ENCODE measurements at places on chromosomes 3 and 15. TPM values are rescaled to one million over a fixed set of nuclear protein-coding genes. Genes with fewer than 3 reads are reported as not detected.

C3orf22 gene
- total RNA-seq, result not detected

DNA sequence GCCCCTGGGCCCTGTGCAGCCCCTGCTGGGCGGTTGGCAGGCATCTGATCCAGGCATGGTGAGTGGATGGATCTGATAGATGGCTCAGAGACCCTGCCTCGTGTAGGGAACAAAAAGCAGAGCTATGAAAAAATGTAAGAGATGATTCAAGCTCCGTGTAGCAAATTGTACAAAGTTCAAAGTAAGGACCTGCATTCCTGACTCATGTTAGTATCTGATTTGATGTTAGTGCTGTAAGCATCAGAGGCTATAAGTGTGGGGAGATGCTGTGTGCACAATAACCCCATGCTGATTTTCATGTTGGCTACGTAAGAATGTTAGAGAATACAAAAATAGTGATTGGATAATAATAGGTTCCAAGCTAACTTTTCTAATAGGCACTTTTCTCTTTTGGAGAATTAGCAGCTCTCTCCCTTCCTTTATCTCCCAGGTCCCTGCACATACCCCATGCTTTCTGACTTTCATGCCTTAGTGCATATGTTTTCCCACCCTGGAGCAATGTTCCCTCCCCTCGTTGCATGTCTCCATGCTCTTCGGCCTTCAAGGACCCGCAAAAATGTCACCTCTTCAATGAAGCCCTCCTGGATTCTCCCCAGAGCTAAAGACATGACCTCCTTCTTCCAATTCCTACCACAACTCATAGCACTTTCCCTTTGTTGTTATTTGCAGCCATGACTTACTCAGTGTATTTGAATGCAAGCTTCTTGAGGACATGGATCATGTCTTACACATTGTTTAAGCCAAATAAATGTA lies 1.6 kb downstream of the CCR9 start:
- DNase-seq, result no peak

MESP2 gene
- 0.99 TPM for total RNA-seq

- DNase-seq, result no peak
These were observed 1.9 kb downstream of the STIMATE start for GRCh38 chr3:52895418-52895817.

DNA sequence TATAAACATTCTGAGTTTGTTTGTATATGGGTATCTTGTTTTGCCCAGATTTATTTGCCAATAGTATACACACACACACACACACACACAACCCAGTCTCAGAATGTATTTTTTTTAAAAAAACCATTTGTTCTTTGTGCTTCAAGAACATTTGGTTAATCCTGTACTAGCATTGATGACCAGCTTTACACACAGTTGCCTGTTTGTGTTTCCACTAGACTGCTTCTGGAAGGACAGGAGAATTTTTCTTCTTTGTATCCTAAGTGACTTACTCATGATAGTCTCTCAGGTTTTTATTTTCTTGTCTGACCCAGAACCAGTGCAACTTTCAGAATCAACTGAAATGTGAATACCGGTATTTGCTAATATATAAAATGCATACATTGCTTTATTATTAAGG lies 40.5 kb downstream of the U2SURP start:
- DNase-seq, result no peak

GRCh38 chr3:110101361-110101760 lies 764.0 kb upstream of the DPPA4 start:
- no peak for DNase-seq

CCR8 gene
- total RNA-seq, result not detected

DNA sequence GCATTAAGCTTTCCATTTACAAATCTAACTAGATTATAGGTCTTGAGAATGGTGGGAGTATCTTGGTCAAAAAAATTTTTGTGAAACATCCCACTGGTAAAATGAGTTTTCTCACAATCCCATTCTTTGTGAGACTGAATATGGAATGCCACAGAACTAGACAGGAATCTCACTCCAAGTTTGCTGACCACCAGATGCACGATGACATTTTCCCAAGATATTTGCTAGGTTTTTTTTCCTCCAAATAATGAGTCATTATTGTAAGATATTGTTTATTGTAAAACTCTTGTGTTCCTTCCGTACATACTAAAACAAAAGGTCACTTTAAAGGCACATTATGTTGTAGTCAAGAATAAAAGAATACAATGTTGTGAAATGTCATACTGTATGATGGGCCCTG lies 53.9 kb downstream of the COPS2 start:
- peak; percentile 71 for DNase-seq

DNA sequence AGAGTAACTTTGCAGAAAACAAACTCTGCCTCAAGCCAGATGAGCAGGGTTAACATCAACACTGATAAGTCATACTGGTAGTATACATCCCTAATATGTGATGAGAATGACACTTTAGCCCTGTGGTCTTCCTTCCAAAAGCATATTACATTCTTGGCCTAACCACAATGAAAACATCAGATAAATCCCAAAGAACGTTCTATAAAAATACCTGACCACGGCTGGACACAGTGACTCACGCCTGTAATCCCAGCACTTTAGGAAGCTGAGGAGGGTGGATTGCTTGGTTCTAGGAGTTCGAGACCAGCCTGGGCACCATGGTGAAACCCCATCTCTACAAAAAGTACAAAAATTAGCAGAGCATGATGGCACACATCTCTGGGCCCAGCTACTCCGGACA lies 4.7 kb downstream of the TMCC1 start:
- peak; percentile 89 for DNase-seq

CSTA gene
- total RNA-seq, result 7.9 TPM

DNA sequence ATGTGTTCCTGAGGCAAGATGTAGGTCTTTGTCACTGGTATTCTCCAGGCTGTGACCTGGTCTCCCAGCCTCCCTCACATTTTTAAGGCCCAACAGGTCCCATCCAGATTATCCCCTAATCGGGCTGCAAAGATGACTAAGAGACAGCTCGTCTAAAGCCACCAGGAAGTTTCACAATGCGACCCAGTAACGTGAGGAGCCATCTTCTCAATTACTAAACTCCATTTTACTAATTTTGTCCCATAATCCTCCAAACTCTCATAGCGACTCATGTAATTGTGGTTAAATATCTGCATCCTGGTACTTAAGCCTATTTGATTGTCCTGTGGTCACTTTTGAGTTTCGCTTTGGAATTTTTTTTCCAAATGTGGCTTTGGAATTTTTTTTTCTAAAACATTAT lies 8.7 kb upstream of the PLA2G4F start:
- no peak for DNase-seq

- no peak for DNase-seq
These were observed 83.6 kb upstream of the ABHD2 start for GRCh38 chr15:89004726-89005030.

GRCh38 chr3:153631102-153631501 lies 469.1 kb downstream of the RAP2B start:
- DNase-seq, result no peak

DNA sequence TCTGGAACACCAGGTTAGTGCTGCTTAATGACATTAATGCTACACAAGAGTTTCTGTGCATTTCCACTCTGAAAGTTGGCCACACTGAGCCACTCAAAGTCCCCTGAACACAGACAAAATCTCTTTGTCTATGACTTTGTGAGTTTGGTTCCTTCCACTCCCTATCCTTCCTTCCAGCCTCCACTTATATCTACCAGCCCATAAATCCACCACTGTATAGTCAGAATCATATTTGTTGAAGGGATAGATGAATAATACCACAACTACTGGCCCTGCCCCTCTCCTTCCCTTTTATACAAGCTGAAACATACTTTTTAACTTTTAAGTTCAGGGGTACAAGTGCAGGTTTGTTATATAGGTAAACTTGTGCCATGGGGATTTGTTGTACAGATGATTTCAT lies 127.5 kb downstream of the ABHD5 start:
- DNase-seq, result no peak

C3orf70 gene
- total RNA-seq, result 0.33 TPM

- no peak for DNase-seq
These were observed 39.1 kb downstream of the MEF2A start for GRCh38 chr15:99604865-99605264.

XCR1 gene
- under 0.01 TPM for total RNA-seq

VGLL3 gene
- 53.7 TPM for total RNA-seq

DNA sequence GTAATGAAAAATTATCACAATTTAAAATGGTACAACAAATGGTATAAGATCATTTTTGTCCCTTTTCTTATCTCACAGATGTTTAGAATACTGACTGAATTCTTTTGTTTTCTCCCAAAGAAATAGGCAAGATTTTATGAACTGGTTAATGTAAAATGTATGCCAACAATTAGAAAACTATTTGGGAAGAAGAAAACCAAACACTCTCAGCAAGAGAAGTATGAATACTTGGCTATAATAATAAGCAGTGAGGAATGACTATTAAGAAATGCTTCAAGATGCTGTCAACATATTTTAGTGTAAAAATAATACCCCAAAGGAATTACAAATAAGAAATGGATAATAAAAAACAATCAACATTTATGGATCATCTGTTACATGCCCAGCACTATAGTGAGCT lies 18.5 kb downstream of the SHQ1 start:
- DNase-seq, result peak; percentile 47

DNA sequence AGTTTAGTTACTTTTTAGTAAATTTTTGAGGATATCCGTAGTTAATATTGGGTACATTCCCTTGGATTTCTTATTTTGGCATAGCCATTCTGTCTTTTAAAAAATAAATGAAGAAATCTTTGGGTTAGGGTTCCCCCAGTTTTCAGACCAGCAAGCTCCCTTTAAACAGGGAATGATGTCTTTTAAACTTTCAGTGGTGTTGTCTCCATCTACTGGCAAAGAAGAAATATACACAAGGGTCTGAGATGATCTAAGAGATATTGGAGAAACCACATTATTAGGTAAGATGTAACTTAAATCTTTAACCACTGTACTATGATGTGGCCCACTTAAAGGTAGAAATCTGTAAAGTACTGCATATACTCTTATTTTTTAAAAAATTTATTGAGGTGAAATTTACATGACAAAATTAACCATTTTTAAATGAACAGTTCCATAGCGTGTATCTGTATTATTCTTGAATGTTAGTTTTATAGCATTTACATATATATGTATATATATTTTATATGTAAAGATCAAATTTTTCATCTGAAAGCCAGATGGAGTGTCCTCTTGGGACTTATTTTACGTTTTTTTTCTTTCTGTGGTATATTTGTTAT lies 35.1 kb upstream of the EIF3J start:
- peak; percentile 73 for DNase-seq

GRCh38 chr3:29484633-29485032 lies 203.8 kb downstream of the RBMS3 start:
- no peak for DNase-seq

C2CD4A gene
- total RNA-seq, result not detected

GCNT3 gene
- total RNA-seq, result 0.26 TPM

GRCh38 chr3:32262201-32262600 lies 23.7 kb downstream of the CMTM8 start:
- DNase-seq, result no peak

SKOR1 gene
- 0.17 TPM for total RNA-seq

UBR1 gene
- total RNA-seq, result 45.6 TPM

DNA sequence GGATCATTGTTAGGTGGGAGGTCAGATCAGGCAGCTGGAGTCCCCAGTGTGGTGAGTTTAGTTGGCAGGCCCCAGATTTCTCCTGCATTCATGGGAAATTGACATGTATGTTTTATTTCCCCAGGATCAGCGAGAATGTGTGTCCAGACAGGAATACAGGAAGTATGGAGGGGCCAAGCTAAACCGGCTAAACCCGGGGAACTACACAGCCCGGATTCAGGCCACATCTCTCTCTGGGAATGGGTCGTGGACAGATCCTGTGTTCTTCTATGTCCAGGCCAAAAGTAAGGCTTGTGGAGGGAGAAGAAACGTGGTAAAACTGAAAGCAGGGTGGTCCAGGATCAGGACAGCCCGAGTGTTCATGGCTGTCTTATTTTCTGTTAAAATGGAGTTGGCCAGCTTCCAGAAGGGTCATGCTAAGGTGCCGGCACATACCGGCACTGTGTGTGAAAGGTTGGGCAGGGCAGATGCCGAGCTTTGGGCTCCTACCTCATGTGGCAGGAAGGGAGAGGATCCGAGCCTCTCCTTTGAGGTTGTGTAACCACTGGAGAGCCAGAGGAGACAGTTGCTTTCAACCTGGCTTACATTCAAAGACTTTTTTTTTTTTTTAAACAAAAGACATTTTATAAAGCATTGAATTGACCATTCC lies 83.1 kb downstream of the PGPEP1L start:
- no peak for DNase-seq

GOLGA6B gene
- total RNA-seq, result not detected

GRCh38 chr15:41564960-41565502 lies 6.0 kb downstream of the TYRO3 start:
- DNase-seq, result no peak

DNA sequence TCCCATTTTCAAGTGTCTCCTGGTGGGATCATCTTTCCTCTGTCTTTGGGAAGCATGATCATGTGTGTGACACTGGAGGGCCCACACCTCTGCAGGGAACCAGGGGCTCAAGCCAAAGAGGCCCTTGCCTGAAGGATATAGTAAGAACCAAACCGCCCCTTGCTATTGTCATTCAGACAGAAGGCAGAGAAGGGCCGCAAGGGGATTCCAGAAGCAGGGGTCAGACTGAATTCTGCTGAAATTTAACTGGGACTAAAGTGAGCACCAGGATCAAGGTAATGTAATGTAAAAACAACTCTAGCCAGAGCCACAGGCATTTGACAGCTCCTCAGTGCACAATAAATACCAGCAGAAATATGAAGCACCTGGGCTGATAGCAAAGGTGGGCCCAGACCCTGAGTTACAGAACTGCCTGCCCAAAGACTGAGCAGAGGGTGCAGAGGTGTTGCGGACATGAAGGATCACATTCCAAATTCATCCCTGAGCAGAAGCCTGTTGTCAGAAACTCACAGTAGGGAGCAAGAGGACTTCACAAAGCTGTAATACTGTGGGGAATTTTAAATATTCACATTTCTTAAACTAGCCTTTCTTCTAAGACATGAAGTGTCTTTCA lies 46.0 kb upstream of the RASGRF1 start:
- no peak for DNase-seq

DNA sequence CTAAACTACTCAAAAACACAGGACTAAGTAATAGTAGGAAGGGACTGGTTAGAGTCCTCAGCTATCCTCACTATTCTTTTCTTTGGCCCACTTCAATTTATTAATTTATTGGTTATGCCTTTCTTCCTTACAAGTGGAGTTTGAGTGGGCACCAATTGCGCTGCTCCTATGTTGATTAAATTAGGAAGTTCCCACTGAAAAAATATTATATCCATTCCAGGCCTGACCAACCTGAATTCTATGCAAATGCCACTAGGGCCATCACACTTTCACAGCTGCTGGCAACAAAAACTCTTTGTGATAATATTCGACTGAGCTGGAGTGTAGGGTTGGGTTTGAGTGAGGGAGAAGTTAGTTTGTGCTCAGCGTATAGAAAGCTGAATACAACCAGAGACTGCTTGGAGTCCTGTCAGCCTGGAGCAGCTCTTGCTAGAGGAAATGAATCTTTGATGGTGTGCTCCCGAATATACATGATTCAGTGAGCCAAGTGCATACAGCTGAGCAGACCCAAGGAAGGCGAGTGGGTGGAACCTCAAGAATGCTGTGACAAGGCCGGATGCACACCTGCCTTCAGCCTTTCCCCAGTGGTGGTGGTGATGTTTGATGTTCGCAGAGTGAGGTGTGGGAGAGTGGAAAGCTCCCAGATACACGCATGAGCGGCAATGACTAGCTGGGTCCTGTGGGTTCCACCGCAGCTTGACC lies 1.5 kb downstream of the ARHGEF3 start:
- DNase-seq, result no peak

- no peak for DNase-seq
These were observed 11.4 kb upstream of the PEX5L start for GRCh38 chr3:180048103-180048502.

ZNF385D gene
- total RNA-seq, result 0.83 TPM

- peak; percentile 47 for DNase-seq
These were observed 381.9 kb downstream of the ERC2 start for GRCh38 chr3:56086355-56086754.
